Naive B cell (primary cell): ENCODE measurements at places on chromosomes 4 and X.

DNA sequence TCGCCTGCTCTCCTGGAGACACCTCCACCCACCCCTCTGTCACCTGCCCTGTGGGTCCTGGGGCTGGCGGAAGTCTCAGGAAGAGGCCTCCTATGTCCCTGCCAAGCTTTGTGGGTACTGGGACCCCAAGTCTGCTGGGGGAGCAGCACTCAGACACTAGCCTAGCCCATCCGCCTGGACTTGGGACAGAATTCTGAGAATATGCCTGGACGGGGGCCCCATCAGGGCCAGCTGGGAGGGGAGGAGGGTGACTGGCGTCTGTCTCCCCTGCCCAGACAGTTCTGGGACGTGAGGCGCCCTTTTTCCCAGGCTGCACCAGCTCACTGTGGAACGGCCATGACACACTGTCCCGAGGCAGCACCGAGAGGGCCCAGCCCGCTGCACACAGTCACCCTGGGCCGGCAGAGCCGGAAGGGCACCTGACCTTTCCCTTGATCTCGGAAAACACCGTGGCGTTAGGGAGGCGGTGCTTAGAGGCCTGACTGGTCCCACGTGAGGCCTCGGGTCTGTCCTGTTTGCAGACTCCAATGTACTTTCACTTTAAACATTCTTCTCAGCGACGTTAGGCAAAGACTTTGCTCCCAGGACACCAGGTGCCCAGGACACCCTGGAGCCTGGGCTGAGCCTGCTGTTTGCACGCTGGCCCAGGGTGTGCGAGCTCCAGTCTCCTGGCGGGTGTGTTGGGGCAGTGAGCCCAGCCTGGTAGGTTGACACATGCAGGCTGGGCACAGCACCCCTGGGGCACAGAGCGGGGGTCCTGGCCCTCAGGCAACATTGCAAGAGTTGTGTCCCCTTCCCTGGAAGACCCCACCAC lies 700 bp downstream of the SLC26A1 start:
- DNase-seq = no peak

DNA sequence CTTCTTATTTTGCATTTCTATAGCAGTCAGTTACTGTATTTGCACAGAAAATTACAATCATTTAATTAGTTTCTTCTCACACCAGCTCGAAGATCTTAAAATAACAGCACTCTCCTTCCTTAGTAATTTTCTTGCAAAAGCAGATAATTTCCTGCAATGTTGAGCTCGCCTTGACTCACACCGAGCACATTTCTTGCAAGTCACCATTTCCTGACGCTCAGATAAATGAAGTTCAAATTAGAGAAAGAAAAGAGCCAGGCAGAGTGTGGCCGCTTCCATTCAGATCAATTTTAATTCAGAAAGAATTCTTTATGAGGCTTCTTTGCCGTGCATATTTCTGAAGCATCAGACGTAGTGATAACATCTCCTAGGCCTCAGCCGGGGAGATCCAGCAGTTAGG lies 10.1 kb downstream of the SORCS2 start:
- DNase-seq = no peak

DNA sequence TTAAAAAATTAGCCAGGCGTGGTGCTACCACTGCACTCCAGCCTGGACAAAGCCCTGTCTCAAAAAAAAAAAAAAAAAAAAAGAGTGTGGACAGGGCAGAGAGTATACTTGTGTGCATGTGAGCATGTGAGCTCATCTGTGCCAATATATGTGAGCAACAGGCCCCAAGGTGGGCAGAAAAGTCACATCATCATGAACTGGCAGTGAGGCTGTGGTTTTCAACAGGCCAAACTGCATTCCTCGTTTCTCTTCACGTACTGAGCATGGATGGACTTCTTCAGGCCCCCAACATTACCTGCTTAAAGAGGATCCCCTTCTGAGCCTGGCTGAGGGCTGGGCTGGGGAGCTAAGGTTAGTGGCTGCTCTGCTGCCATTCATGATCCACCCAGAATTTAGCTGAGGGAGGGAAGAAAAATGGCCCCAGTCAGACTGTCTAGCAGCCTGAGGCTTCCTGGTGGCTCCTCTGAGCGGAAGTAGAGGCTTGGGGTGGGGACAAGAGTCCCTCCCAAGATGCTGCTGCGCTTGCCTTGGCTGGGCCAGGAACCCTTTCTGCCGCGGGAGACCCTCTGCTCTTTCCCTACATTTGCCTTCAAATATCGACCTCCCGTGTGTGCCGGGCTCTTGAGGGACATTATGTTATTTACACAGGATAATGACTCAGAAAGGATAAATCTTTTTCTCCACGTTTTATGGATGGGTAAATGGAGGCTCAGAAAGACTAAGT lies 55.0 kb downstream of the DIPK2B start:
- DNase-seq = no peak

DNA sequence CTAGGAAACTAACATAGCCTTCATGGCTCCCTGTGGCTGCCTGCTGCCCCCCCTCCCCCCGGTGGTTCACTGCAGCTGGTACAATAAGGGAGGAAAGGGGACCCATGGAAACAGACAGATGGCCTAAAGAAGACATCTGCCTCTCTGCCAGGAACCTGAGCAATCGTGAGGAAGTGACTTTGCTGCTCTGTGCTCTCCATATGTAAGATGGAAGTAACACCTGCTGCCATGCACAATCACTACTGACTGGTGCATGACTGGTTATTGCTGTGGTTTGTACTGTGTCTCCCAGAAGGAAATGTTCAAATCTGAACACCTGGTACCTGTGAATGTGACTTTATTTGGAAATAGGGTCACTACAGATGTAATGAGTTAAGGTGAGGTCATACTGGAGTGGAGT lies 43.6 kb downstream of the CD99L2 start:
- DNase-seq = no peak

DNA sequence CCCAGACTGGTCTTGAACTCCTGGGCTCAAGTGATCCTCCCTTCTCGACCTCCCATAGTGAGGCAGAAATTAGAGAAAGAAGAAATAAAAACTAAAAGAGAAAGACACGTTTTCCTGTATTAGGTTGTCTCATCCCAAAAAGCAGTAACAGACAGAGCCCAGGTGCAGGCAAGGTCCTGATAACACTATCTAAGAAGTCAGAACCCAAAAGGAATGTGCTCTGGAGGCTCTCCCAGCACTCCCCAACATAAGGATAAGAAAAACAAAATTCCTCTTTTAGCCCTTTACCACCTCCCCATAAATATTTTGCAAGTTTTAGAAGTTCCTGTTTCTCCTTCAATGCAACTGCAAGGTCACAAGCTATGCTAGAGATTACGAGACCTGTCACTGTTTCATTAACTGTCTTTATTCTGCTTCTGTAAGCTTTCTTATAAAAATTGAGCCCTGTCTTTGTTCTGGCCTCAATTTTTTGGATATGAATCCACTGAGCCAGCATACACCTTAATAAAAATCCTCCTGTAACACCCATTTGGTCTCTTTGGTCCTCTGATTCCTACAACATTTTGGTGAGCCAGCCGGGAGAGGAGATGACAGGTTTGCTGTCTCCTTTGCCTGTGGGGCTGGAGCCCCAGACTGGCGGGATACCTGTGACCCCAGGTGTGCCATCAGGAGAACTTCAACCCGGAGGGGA lies 25.9 kb downstream of the LIAS start:
- DNase-seq = no peak

DNA sequence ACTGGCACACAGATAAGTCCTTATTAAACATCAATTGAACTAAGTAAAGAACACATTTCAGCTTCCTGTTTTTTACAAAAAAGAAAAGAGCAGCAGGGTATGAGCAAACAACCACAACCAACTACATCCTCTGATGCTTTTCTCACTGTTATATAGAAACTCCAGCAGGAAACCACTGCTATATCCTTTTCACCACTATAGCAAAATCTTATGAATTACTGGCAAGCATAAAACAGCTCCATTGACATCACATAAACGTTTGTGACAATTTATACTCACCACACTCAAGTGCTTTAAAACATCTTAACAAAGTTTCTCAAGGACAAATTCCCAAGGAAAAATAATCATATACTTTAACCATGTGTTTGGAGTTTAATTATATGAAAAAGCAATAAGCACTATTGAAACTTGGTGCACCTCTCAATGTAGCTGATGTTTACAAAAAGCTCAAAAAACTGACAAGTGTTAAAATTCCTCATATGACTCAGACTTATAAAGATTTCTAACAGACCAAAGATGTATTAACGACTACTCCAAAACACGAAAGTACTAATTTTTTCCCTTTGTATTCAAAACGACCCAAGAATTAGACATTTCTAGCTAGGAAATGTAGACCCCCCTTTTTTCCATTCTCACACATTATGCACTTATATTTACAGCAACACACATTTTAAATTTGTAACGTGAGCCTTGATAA lies 12.9 kb downstream of the GPRIN3 start:
- peak; percentile 50 for DNase-seq

- DNase-seq = peak; percentile 83
Observed at GRCh38 chrX:131821945-131822622, 201.0 kb upstream of the STK26 start.

- no peak for DNase-seq
Observed at GRCh38 chr4:28225689-28226353, 1365.2 kb downstream of the STIM2 start.

DNA sequence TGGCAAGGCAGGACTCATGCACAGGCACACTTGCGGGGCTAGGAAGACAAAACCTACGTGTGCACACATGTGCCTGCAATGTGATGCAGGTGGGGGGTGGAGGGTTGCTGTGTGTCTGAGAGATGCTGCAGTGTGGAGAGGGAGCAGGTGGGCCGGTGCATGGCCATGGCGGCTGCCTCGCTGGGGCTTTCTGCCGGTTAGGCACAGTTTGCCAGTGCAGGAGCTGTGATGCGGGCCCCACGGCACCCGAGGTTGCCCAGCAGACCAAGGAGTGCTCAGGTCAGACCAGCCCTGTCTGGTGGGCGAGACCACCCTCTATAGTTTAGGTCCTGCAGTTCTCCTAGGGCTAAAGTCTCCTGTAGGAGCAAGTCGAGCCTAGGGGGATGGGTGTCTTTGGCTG lies 4.4 kb upstream of the AFM start:
- no peak for DNase-seq

DNA sequence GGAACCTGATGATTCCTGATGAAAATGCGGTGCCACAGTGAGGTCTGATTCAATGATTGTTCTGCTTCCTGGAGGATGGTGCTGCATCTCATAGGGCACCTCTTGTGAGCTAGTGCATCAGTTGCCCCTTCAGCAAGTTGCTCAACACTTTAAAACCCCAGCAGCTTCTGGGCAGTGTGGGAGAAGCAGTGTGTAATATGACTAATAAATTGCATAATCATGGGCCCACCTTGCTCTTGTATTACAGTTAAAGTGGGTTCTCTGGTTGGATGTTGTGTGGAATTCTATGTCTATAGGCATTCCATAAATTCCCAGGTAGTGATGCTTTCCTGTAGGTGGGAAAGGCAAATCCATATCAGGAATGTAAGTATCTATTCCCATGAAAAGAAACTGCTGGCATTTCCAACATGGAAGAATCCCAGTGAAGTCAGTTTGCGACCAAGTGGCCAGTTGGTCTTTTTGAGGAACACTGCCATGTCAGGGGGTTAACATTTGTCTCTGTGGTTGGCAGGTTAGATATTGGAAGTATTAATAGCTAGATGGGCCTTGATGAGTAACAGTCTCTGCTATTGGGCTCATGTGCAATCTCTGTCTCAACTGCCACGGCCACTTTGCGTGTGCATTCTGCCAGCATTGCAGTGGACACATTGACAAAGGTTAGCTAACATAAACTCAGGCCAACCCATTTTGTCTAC lies 121.1 kb upstream of the OTUD4 start:
- no peak for DNase-seq

GRCh38 chr4:41006141-41006540 lies 208.2 kb downstream of the APBB2 start:
- DNase-seq = no peak

DNA sequence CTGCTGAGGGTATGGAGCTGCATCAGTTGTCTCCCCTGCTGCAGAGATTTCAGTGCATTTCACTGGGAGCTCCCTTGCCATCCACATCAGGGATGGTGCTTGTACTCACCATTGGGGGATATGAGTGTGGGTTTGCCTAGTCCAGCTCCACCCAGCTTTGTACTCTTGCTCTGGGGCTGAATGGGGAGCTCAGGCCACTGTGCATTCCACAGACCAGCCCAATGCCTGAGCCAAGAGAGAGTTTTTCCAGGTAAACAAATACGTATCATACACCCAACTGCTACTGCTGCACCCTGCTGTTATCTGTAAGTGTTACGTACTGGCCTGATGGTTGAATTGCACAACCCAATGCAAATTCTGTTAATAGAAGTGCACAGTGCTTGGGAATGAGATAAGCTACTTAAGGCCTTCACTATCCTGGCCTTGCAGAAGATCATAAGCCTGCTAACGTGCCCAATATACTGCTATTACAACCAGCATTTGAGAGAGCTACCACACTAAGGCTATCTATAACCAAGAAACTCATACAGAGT lies 205.0 kb upstream of the DMD start:
- no peak for DNase-seq

DNA sequence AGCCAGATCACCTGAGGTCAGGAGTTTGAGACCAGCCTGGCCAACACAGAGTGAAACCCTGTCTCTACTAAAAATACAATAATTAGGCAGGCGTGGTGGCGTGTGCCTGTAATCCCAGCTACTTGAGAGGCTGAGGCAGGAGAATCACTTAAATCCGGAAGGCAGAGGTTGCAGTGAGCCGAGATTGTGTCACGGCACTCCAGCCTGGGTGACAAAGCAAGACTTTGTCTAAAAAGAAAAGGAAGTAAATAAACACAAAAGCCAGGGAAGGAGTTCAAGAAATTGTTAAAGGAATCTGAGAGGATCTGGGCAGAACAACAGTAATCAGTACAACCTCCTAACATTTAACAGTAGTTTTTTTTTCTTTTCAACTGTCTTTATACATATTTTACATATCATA lies 48.7 kb upstream of the ARHGEF6 start:
- DNase-seq = no peak

DNA sequence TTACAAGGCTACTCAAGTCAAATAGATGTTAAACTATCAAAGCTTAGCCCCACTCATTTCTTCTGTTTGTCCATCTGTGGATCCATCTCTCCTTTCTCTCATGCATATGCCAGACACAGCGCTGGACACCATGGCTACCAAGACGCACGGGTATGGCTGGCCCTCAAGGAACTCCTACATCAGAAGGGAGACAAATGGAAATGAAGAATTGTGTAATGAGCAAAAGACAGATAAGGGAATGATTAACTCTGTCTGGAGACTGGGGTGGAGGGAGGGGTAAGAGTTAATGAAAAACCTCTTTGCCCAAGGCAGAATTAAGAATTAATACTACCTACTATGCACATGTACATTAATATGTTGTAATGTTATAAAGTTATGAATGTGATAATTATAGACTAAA lies 88.1 kb downstream of the MGST2 start:
- DNase-seq = no peak

- no peak for DNase-seq
Observed at GRCh38 chr4:26127851-26128337, 192.9 kb upstream of the RBPJ start.

- no peak for DNase-seq
Observed at GRCh38 chrX:40050532-40050931, 47.2 kb downstream of the BCOR start.

DNA sequence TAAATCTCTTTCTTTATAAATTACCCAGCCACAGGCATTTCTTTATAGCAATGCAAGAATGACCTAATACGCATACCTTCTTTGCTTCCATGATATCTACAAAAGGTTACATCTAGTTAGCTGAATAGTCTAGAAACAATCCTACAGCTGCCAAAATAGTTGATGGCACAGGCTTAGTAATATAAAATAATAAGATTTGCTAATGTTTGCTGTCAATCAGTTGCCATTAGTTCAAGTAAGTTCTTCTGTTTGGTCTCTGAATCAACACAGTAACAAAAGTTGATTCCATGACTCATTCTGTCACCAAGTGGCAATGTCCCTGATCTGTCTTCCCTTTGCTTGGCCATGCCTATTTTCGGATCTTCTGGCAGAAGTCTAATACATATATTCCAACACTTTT lies 470.2 kb downstream of the SPRY1 start:
- no peak for DNase-seq
